ENCODE measurements at places on chromosomes 12 and 14. TPM values are rescaled to one million over a fixed set of nuclear protein-coding genes. Genes with fewer than 3 reads are reported as not detected.

GRCh38 chr12:53530920-53531319, 23.6 kb upstream of the NPFF start:
- DNase-seq: no peak

The TMEM229B gene
- total RNA-seq: 2.3 TPM

GRCh38 chr12:129772501-129773493, 131.0 kb downstream of the TMEM132D start:
- no peak for DNase-seq

The RBP5 gene
- total RNA-seq: not detected

The OR6C74 gene
- not detected for total RNA-seq

GRCh38 chr14:104996483-104996882, 10.9 kb downstream of the CLBA1 start:
- DNase-seq: no peak

The SLCO1B3 gene
- total RNA-seq: not detected

GRCh38 chr12:14611640-14612203, 44.0 kb upstream of the PLBD1 start:
- no peak for DNase-seq

DNA sequence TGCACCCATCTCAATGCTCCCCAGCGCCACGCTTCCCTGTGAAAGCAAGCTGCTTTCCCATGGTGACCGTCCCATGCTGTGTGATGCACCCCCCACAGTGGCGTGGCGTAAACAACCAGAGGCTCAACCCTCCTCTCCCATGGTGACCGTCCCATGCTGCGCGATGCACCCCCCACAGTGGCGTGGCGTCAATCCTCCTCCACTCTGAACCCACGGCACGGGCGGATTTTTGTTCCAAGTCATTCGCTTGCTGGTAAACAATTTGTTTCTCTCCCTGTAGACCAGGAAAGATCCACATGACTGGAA, 8.9 kb downstream of the STX2 start:
- no peak for DNase-seq

DNA sequence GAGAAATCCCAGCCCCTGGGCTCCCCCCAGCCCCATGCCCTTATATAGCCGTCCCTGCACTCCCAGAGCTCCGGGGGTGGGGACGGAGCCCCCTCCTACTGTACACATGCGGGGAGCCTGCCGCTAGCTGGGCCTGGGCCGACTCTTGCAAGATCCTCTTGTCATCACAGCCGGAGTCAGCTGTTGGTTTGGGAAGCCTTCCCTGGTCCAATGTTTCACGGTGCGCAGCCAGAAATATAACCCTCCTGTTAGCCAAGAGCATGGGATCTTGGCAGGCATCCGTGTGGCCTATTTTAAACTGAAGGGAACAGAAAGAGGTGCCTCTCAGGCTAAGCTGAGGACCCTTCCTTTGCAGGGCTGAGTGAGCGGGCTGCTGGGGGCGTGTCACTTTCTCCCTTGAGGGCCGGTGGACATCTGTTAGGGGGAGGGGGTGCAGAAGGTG, 175.3 kb downstream of the TSPAN9 start:
- DNase-seq: no peak

DNA sequence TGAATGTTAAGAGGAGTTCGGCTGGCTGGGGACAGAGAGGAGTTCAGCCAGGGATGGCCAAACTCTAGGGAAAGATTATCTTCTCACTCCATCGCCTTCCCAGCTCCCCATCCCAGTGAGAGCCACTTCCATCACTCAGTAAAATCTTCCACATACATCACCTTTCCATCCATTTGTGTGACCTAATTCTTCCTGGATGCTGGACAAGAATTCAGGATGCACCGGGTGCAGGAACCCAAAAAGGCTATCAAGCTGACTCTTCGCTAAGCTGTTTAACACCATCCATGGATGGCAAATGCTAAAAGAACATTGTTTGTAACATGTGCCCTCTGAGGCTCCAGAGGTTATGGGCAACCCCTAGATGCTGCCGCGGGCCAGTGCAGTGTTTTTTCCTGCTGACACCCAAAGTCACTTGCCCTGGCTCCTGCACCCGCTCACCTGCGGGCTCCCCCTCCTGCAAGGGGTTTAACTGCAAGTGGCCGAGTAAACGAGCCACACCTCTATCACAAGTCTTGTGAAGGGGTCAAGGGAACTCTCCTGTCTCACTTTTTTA, 216.0 kb upstream of the NPAS3 start:
- no peak for DNase-seq

The TUBA1B gene
- 2,181 TPM for total RNA-seq

GRCh38 chr14:100557658-100558057, 29.6 kb downstream of the BEGAIN start:
- DNase-seq: peak; percentile 36

The TMEM30B gene
- total RNA-seq: 1.7 TPM

DNA sequence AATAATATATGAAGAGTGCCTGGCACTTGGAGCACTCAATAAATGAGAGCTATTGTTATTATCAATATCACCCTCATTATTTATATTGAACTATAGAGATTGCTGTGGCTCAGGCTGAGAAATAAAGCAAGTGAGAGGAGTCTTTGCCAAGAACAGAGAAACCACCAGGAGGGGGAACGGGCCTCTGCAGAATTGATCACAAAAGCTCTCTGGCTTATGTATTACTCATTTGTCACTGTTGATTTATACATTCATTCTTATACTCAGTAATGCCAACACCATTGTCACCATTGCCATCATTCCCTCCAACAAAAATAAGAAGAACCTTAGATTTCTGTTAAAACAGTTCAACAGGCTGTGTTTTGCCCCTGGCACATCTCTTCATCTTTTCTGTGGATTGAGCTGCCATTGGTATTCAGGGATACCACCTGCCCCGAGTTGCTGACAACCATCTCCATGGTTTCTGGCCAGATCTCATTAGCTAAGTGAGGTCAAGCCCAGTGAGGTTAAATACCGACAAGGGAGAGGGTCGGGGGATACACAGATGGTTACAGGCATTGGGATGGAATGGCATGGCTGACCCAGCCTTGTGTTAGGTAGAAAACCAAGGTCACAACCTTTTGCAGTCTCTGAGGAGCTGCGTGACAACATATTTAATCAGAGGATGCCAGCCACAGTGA, 21.8 kb upstream of the PCNX1 start:
- DNase-seq: peak; percentile 86

All from activated CD8-positive, alpha-beta T cell treated with anti-CD3 and anti-CD28 coated beads for 36 hours (primary cell).